ENCODE measurements at places on chromosomes 7 and 10.

DNA sequence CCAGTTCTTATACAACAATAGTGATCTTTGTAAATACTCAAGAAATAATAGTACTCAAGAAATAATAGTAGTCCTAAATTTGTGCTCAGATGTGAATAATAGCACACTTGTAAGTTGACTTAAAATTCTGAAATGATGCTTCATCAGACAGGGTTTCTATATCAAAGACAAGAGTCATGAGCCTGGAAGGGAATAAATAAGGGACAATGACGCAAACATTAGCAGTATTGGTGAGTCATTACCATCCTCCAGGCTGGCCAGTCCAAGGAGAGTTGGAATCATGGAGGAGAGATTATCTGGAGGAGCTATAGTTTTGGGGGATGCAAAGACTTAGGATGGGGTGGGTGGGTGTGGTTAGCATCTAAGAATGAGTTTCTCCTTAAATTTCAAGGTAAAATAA lies 6.1 kb upstream of the SH3PXD2A start:
- DNase-seq: no peak

DNA sequence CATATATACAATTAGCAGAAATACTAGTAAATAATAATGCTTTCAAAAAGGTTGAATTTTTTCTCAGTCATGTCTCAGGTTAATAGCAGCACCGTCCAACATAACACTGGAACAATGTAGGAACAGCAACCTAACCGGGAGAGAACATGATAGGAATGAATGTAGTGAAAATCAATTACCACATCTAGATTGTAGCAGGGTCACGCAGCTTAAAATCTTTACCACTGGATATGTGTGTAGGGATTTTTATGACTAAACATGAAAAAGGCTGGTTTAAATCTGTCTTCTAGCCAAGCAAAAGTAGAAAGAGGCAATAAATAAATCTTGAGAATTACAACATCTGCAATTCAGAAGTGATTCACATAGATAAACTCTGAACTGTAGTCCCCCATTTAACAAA lies 326.0 kb downstream of the DGKB start:
- no peak for DNase-seq

- DNase-seq: no peak
Observed at GRCh38 chr10:78602201-78602932, 466.4 kb upstream of the ZMIZ1 start.

- no peak for DNase-seq
Observed at GRCh38 chr10:120793088-120793487, 58.1 kb upstream of the WDR11 start.

GRCh38 chr10:13414855-13415254 lies 66.8 kb upstream of the SEPHS1 start:
- DNase-seq: peak; percentile 85

- no peak for DNase-seq
Observed at GRCh38 chr10:43409385-43410109, 561 bp upstream of the HNRNPF start.

- no peak for DNase-seq
Observed at GRCh38 chr10:71006506-71006905, 118.1 kb upstream of the PCBD1 start.

GRCh38 chr10:27479016-27479415 lies 25.1 kb upstream of the RAB18 start:
- DNase-seq: no peak

DNA sequence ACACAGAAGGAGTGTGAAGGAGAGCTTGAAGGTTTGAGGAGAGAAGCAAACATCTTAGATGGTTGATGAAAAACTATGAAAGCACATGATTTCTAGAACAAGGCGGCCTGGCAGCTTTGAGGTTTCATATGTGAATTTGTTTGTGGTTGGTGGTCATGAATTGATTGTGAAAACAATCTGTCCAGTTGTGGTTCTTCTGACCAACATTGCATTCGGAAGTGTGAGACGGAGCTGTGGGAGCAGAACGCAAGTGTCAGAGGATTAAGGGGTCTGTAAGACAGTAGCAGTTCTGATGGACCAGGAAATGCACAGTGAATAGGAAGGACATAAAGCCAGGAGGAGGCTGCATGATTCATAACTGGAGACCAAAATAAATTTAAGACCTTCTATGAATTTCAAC lies 594.6 kb downstream of the NXPH1 start:
- DNase-seq: no peak

DNA sequence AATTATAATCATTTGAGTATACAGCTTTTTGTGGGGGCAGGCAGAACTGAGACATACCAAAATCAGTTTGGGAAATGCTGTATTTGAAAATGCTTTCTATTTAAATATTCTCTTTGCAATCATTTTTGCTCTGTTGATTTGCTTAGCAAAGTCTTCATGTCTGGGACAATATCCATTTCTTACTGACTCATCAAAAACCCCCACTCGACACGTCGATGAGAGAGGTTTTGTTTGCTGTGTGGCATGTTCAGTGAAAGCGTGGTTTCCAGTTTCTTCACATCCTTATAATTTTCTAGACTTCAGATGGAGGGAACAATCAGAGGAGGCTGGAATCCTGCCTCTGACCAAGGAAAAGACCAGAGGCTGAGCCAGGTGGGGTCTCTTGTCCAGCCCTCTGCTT lies 28.9 kb downstream of the HTRA1 start:
- no peak for DNase-seq

DNA sequence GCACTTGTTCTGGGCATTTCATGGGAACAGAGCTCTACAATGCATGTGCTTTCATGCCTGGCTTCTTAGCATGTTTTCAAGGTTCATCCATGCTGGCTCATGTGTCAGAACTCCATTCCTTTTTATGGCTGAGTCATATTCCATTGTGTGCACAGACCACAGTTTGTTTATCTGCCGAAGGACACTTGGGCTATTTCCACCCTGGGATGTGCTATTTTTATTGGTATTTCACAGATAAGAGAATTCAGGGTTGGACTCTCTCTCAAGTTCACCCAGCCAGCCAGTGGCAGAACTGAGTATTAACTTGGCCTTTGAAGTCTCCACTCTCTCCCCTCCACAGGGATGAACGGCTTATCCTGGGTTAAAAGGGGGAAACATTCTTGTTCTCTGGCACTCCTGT lies 190.7 kb upstream of the GPR26 start:
- no peak for DNase-seq

DNA sequence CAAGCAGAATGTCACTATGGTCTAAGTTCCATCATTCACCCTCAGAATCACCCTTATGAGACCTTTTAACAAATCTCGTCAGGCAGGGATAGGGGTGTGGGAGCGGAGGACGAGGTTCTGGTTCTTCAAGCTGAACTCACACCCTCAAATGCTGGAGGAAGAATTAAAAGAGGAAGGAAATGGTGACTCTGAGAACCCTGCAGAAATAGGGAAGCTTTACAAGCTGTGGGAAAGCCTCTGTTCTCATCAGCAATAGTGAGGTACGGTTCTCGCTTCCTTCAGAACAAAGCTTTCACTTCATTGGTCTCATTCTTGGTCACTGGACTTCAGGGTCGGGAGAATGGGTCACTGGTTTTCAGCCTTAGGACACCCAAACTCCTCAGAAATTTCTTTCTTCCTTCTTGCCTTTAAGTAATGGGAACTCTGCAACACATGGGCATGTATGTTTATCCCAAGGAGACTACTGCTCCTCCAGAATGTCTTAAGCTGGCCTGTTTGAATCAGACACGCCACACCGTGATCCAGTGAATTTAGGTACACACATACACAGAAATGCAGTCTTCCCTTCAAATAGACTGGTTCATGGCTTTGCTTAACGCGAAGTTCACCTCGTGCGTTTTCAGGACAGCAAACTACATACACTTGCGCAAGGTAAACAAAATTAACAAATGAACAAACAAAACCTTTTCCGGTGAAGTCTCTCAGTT lies 226.0 kb downstream of the SFMBT2 start:
- no peak for DNase-seq

GRCh38 chr7:71772779-71773178 lies 639.4 kb downstream of the CALN1 start:
- no peak for DNase-seq

All from HT-29 (cell line).